Adrenal gland (tissue), 19 donors: ENCODE measurements at places on chromosomes 2 and 18. TPM values are rescaled to one million over a fixed set of nuclear protein-coding genes. Genes with fewer than 3 reads are reported as not detected.
A peak's percentile ranks its signal among the peaks of the same experiment; 100 is the strongest.

GRCh38 chr2:200026332-200027230, 71.2 kb downstream of the MAIP1 start:
- no peaks in the 10 kb centered on the region for H3K27me3 ChIP-seq
- no peaks in the 10 kb centered on the region for H3K36me3 ChIP-seq
- H3K27ac ChIP-seq = no peak overlapping the region

- H3K4me3 ChIP-seq = peak overlapping the region; percentile 56
- H3K27ac ChIP-seq = no peak overlapping the region
- H3K27me3 ChIP-seq = no peaks in the 10 kb centered on the region
- no peaks in the 10 kb centered on the region for H3K36me3 ChIP-seq
- no peak for DNase-seq
- peaks cover 7% of the 10 kb centered on the region for H3K4me1 ChIP-seq
These were observed 453 bp upstream of the GRB14 start for GRCh38 chr2:164621764-164622105.

BCL2 gene
- total RNA-seq = 2.6 TPM

SIX2 gene
- not detected for total RNA-seq
